GM19239 (cell line): ENCODE measurements at places on chromosomes 11 and 22.

DNA sequence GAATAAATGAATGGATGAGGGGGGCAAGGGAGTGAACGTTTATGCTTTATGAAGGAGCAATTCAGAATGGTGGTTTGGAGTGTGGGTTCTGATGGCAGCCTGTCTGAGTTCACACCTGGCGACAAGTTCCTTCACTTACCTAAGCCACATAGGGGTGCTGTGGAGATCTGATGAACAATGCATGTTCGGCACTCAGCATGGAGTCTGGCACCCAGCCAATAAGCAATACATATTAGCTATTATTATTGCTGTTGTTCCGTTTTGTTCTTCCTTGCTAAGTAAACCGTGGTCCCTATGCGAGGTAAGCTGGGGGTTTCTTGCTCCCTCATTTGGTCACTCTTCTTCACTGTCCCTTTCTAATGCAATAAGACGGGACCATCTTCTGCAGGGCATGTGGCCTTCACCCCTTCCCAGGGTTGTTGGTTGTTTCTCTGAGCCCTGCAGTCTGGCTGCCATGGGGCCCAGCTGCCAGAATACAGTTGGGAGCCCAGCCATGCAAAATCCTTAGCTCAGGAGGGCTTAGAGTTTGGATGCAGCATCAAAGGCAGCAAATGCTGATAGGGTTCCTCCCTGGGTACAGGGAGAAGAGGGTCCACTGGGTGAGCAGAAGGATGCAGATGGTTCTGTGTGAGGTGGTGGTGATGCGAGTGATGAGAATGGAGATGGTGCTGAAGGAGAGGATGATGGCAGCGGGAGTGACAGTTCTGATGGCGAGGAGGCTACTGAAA, 6.4 kb upstream of the PKNOX2 start:
- no peak for DNase-seq

DNA sequence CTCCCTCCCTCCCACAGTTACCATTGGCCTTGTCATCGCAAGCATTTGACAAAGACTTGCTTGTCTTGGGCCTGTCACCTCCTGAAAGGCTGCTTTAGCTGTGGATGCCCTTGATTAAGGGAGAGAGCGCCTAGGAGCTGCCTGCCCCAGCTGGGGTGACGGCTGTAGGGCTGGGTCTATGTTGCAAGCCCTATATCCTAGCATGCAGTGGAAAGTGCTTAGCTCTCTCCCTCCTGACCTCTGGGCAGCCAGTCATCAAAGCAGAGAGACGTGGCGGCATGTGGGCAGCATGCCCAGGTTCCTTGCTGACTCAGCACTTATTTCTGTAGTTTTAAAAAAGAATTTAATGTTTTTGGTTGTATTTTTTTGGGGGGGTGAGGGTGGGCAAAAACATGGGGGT, 75.9 kb downstream of the BARX2 start:
- DNase-seq, result no peak

DNA sequence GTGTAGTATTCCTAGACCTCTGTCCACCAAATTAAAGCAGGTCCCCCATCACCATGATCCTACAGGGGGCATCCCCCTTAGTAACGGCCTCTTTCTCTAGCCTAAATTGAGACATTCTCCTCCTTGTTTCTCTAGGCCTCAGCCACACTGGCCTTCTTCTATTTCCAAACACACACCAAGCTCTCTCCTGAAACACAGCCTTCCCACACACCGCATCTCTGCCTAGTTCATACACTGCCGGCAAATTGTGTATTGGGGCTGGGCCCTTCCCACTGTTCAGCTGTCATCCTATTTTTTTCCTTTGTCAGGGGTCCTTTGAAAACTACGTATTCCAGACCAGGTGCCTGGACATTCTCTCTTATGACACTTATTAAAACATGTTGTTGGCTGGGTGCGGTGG, 11.5 kb upstream of the VPREB1 start:
- no peak for DNase-seq

DNA sequence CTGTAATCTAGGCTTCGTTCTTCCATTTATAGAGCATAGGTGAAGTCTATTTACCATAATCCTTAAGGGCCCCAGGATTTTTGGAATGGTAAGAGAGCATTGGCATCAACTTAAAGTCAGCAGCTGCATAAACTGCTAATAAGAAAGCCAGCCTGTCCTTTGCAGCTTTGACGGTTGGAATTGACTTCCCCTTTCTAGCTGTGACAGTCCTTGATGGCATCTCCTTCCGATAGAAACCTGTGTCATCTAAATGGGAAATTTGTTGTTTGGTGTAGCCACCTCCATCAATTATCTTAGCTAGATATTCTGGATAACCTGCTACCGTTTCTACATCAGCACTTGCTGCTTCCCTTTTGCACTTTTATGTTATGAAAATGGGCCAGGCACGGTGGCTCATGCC, 58.0 kb upstream of the GLYATL1B start:
- no peak for DNase-seq

GRCh38 chr11:92130421-92130831, 94.2 kb upstream of the FAT3 start:
- DNase-seq, result no peak

DNA sequence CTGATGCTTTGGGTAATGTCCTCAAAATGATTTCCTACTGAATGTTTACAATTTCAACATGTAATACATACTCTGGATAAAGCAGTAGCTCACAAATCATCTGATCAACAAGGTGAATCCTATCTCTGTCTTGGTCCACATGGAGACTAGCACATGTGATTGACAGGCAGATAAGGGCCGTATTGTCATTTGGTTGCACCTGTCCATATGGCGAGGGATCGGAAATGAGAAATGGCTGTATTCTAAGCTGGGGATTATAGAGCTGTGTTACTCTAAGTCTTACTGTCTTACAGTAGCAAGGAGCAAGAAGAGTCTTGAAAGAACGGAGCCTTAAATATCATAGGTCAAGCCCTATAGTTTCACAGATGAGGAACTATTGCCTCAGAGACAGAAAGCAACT, 55.7 kb downstream of the APIP start:
- DNase-seq, result no peak
